Stimulated activated CD4-positive, alpha-beta T cell treated with anti-CD3 and anti-CD28 coated beads, Interleukin-12 subunit alpha, Interleukin-12 subunit beta, amount 100 ng/mL, for 4 hours (primary cell): ENCODE measurements at places on chromosomes 7 and 10.
A peak's percentile ranks its signal among the peaks of the same experiment; 100 is the strongest.

DNA sequence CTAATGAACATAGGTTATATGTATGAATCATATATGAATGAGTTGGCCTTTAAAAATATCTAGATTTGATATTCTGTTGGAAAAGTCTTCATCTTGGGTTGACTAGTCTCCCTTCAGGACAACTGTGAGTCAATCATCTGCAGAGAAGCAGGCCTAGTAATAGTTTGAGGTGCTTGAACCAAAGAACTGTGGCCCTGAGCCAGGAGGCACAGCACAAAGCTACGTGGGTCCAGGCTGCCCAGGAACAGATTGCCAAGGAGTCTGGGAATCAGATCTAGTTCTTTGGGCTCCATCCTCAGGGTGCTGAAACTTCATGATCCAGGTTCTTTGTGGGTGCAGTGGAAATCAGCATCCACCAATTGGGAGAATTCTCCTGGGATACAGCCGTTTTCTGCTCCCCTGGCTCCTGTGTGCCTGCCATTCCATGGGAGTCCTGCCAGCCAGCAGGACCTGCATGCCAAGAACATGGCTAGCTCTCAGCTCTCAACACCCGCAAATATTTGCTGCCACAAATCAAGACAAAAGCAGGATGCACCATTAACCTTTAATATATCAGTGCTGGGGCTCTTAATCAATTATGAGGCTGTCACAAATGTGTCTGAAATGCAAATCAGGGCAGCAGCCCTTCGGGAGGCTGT, 709.0 kb downstream of the GRID1 start:
- DNase-seq: no peak

DNA sequence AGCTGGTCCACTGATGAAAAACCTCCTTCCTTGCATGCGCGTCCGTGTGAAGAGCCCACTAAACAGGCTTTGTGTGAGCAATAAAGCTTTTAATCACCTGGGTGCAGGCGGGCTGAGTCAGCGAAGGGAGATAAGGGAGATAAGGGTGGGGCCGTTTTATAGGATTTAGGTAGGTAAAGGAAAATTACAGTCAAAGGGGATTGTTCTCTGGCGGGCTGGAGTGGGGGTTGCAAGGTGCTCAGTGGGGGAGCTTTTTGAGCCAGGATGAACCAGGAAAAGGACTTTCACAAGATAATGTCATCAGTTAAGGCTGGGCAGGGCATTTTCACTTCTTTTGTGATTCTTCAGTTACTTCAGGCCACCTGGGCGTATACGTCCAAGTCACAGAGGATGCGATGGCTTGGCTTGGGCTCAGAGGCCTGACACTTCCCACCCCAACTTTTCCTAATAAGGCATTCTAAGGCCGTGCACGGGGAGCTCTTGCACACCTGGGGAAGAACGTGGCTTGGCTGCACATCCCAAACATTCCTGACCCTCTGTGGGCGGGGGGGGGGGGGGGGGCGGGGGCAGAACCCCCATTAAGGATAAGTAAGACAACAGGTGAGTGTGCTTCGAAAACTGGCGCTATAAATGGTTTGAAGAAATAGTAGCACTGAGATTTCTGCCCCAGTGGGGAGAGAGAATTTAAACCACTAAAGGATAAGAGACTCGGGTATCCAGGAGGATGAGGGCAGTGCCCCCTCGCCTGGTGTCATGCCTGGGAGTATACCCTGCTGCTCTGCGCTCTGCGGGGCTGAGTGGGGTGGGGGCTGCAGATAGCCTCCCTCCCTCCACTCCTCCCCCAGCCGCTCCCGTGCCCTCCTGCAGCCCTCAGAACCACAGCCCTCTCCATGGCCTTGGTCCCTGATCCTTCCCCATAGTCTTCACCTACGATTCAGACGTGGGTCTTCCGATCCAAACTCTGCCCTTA, 217.6 kb downstream of the MLLT10 start:
- DNase-seq: no peak

GRCh38 chr7:154172236-154172635, 120.0 kb downstream of the DPP6 start:
- DNase-seq: no peak

GRCh38 chr7:7944619-7945282, 23.8 kb upstream of the GLCCI1 start:
- peak; percentile 17 for DNase-seq

DNA sequence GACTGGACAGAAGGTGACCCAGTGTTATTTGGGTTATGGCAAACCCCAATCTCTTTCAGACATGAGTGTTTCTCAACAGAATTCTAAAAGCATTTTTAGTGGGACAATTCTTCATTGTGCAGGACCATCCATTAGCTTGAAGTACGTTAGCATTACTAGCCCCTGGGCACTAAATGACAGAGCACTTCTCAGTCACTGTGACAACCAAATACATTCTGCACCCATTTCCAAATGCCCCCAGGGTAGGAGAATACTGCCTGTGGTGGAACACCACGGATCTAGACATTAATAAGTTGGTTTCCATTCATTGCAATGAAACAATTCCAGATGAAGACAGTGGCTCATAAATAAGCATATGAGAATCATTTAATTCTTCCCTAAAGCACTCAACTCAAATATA, 102.4 kb upstream of the FRMD4A start:
- DNase-seq: no peak

GRCh38 chr10:44390585-44391072, 5.7 kb upstream of the CXCL12 start:
- no peak for DNase-seq

GRCh38 chr7:136294977-136295376, 317.8 kb upstream of the MTPN start:
- no peak for DNase-seq

DNA sequence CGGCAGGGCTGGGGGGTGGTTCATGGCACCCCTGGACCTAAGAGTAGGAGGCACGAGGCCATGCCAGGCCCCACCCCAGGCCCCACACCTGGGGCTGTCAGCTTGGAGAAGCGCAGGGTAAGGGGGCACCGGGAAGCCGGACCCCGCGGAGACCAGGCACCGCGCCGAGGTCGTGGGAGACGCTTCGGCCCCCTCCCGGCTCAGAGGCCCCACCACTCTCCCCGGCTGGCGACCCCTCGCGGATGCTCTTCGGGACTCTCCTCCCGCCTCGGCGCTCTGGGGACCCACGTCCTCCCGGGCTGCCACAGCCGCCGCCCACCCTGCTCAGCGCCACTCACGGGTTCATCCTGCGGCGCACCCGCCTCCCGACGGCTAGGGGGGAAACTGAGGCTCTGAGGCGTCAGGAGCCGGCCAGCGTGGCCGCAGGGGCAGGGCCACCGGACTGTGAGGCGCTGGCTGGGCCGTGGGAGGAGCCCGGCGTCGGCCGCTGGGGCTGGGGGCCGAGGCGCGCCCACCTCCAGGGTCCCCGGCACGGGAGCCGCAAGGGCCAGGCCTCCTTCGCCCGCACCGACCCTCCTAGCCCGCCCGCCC, 25.9 kb downstream of the PDGFA start:
- no peak for DNase-seq

- no peak for DNase-seq
Measured at GRCh38 chr7:71982851-71983250, 429.3 kb downstream of the CALN1 start.

GRCh38 chr7:65269150-65269856, 104.4 kb upstream of the ZNF92 start:
- DNase-seq: peak; percentile 23
